ENCODE measurements at places on chromosomes 5 and 9.
A peak's percentile ranks its signal among the peaks of the same experiment; 100 is the strongest.

DNA sequence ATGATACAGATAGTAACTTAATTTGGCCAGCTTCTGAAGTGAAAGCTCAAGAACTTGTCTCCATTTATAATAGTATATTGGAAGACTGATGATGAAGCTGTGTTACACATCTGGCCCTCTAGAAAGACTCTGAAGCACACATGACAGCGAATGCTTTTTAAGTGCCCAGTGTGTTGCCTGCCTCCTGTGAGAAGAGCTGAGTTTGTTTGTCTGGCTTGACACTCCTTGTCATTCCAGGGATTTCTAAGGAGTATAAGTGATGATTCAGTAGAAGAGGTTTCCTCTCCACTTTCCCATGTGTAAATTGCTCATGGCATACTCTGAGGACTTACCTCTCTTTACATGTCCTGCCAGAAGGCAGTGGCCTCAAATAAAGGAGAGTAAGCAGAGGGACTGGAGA is 30.4 kb upstream of the LRRTM2 start:
- peak; percentile 54 for DNase-seq

DNA sequence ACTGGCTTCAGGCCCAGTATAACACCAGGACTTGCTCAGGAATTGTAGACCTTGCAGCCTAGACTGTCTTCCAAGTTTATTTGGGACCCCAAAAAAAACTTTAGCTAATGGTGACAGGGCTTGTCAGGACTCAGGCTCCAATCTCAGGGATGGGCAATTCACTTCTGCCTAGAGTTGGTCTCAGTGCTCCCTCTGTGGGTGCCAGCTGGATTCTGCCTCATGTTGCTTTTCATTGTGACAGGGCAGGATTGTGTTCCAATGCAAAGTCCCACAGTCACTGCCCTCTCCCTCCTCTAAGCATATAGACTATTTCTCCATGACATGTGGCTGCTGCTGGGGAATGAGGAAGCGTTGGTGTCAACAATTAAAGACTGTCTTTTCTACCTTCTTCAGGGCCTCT is 174.7 kb downstream of the CYLC2 start:
- no peak for DNase-seq

DNA sequence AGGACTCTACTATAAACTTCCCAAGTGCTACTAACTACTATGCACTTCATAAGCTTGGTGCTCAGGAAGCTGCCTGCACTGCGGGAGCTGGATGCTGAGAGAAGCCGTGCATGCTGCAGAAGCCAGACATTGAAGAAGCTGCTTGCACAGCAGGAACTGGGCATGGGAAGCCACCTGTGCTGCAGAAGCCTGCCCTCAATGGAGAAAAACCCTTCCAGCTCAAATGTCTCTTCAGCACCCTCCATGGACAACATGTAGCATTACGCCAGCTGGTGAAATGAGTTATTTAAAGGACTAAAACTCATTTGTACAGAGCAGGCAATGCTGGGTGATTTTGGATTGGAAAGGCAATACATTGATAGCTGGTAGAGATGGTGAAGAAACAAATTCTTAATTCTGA is 247.2 kb downstream of the KIF4B start:
- DNase-seq = no peak

GRCh38 chr5:42807722-42808447 is 3.8 kb downstream of the SELENOP start:
- DNase-seq = no peak

GRCh38 chr9:89236955-89237573 is 58.4 kb upstream of the SHC3 start:
- DNase-seq = no peak

- DNase-seq = no peak
Observed at GRCh38 chr9:38334234-38334633, 58.3 kb upstream of the ALDH1B1 start.

DNA sequence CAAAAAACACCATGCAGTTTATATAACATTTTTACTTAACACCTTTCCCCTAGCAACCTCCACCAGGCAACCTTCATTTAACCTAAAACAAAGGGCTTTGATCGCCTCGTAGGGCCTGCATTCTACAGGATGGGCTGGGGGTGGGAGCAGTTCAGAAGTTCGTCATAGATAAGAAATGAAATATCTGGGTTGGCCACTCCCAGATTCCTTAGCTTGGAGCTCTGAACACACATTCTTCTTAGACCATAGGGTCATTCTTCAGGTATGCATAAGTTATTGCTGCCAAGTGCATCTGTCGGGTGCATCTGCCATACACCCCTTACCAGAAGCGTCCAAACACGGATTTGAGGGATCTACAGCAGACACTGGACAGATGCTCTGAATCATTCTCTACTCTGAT is 4.3 kb upstream of the SLC22A5 start:
- DNase-seq = peak; percentile 63

DNA sequence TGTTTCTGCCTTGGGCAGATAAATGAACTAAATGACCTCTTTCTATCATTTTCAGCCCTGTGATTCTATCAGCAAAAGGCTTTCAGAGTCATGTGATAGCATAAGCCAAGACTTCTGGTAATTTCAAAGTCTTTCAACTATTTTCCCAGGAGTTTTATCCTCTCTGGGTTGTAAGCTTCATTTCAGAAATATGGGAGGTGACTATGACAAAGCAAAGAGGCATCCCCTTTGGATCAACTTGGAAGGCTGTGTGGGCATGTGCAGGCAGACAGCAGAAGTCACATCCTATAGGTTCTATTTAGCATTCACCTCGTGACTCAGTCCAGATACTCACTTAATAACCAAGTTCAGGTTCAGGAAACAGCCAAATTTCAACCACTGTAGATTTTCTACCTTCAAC is 149.0 kb upstream of the FST start:
- DNase-seq = peak; percentile 56

DNA sequence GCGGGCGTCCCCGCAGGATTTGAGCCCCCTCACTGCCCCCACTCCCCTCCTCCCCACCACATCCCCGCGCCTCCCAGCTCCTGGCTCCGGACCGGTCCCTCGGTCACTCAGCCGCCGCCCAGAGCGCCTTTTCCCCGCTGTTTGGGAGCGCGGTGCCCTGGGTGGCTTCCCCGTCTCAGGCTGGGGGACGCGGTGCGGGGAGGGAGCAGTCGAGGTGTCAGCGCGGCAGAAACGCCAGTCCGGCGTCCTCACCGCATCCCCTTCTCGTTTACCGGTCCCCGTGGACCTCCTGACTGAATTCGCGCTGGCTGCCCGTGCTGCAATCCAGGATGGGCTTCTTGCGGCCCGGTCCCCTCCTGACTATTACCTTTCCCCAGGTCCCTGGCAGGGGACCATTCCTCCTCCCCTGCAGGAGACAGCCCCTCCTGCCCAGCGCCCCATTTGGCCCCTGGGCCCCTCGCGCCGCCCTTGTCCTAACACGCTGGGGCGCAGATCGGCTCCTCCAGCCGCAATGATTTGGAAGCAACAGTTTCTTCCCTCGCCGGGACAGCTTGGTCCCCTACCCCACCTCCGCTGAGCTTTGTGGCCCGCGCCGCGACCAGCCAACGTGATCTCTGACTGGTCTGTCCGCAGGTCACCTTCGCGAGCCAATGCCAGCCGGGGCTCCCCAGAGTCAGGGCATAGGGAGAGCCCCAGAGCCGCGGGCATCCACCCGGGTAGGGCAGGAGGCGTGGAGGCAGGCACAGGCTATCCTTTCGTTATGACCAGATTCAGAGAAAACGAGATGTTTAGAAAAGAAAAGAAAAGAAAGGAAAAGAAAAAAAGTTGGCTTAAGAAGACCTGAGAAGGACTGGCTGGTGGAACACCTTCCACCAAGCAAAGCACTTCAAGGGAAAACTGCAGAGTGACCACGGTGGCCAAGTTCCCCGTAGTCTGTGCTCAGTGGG is 1.2 kb downstream of the ANKRD33B start:
- DNase-seq = no peak

DNA sequence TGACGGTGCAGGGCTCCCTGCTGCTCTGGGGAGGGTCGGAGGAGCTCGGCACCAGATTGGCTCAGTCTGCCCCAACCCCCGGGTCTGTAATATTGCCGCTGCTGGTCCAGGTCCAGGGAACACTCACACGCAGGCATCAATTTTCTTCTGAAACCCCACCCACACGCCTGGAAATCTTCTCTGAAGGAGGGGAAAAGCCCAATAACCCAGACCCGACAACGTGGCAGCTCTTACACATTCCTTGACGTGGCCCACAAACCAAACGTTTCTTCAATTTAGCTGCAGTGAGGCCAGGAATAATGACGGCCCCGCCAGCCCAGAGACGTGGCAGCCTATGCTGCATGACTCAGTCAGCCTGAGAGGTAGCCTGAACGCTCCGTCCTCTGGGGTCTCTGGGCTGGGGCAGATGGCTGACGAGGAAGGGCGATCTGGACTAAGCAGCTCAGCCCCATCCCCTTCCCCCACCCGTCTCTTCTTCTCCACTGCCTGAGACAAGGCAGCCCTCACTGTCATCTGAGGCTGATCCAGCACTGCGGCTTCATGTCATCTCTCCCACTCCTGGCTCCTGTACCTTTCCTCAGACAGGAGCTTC is 9.9 kb upstream of the SPARC start:
- DNase-seq = peak; percentile 99

DNA sequence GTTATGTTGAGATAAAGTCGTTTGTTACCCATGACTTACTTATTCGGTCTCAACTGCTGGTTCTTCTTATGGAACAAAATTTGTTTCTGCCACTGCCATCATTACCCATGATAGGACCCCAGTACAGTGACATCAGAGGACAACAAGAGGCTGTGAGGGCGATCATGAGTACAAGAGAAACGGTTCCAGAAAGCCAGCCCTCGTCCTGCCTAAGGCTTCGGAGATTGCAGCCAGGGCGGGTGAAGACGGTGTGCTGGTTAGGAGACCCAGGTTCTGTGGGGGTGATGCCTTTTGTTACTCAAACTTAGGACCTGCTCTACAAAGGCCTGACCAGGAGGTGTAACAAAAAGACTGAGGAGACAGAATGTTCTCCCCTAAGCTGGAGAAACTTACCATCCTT is 10.9 kb downstream of the FYB1 start:
- no peak for DNase-seq

GRCh38 chr5:78899922-78900362 is 85.2 kb downstream of the ARSB start:
- peak; percentile 74 for DNase-seq

GRCh38 chr5:68140763-68141162 is 74.8 kb upstream of the PIK3R1 start:
- DNase-seq = no peak

- DNase-seq = peak; percentile 10
Observed at GRCh38 chr5:145056800-145057199, 778.3 kb downstream of the PRELID2 start.

DNA sequence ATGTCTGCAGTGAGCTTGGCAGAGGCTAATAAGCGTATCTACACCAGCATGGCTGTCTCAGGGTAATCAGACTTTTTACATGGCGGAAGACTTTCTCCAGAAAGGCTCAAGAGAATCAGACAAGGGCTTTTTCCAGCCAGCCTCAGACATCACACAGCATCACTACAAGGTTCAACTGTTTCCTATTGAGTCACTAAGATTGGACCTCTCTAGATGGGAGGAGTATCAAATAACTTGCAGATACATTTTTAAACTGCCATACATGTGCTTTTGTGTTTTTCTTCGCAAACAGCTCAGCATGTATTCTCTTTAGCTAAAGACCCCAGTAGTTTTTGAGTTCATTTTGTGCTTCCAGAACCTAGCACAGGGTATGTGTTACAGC is 22.9 kb upstream of the PIK3R1 start:
- peak; percentile 49 for DNase-seq

DNA sequence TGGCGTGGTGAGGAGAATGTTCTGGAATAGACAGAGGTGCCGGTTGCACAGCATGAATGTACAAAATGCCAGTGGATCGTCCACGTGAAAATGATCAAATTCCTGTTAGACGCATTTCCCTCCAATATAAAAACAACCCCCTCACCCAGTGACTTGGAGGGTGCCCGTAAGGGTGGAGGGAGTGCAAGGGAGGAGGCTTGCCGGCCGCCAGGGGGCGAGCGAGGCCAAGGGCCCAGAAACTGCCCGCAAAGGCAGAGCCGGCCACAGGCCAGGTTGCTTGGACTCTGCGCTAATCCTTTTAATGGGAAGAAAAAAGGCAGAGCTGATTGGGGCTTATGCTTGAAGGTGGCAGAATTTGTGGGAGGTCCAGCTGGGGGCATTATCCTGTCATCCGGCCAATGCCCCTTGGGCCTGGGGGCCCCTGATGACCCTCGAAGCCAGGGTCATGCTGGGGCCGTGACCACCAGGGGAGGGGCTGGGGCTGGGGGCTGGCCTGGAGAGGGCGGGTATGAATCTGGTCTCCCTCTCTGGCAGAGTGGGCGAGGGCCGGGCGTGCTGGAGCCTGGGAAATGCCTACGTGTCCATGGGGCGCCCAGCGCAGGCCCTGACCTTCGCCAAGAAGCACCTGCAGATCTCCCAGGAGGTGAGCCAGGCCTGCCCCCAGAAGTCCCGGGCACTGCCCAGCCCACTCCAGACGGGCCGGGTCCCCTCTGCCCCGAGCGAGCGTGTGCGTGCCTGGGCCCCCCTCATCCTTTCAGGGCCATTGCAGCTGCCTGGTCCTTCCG is 12.0 kb downstream of the GPSM1 start:
- DNase-seq = peak; percentile 59

DNA sequence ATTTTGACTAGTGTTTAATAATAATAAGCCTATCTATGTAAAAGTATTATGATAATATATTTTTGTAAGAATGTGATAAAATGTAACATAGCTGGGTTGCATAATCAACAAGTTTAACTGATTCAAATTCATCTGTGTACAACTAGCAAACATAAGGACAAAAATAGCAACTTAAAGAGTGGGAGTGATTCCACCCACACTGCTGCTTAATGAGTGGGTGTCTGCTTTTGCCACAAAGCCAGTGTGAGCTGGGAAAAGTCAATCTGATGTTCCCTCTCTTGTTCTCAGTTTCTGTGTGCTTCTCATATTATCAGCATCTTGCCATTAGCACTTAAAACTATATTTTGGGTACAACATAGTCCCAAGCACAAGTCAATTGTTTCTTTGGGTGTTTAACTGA is 111.1 kb upstream of the DPYSL3 start:
- DNase-seq = no peak

GRCh38 chr5:125583321-125584139 is 837.1 kb upstream of the ZNF608 start:
- DNase-seq = no peak

- DNase-seq = no peak
Observed at GRCh38 chr9:72394066-72394465, 29.1 kb upstream of the ZFAND5 start.

- peak; percentile 5 for DNase-seq
Observed at GRCh38 chr5:117713585-117714198, 1139.1 kb upstream of the SEMA6A start.

DNA sequence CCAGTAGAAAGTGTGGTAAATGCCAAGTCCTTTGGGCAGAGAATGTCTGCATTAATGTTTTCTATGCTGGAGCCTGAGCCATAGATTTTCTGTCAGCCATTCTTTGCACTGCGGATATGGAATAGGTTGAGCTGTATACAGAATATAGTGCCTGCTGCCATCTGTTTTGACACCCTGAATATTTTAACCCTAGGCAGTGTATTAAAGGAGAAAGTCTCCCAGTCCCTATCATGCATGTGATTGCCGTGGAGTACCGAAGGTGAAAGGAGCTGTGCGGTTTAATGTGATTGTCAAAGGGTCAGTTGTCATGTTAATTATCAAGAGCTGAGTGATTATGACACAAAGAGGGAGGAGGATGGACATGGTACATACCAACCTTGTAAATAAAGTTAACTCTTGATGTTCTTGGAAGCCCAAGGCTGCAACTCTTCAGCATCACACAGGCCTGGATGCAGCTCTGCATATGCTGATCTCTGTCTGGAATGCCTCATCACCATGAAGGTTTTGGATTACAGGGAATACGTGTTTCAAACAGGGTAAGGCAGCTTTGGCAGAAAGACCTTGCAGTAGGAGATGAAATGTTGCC is 247.1 kb upstream of the ELAVL2 start:
- no peak for DNase-seq

Measured in astrocyte of the spinal cord (primary cell).